ENCODE measurements at places on chromosomes 3 and 15.
A peak's percentile ranks its signal among the peaks of the same experiment; 100 is the strongest.

GRCh38 chr3:42752441-42752840 is 20.6 kb downstream of the CCDC13 start:
- DNase-seq, result no peak

GRCh38 chr3:169362868-169363267 is 300.6 kb downstream of the MECOM start:
- DNase-seq, result no peak

GRCh38 chr3:62870321-62870720 is 4.9 kb downstream of the CADPS start:
- peak; percentile 54 for DNase-seq

DNA sequence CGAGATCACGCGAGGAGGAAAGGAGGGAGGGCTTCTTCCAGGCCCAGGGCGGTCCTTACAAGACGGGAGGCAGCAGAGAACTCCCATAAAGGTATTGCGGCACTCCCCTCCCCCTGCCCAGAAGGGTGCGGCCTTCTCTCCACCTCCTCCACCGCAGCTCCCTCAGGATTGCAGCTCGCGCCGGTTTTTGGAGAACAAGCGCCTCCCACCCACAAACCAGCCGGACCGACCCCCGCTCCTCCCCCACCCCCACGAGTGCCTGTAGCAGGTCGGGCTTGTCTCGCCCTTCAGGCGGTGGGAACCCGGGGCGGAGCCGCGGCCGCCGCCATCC is 1.1 kb upstream of the SETD5 start:
- peak; percentile 97 for DNase-seq

DNA sequence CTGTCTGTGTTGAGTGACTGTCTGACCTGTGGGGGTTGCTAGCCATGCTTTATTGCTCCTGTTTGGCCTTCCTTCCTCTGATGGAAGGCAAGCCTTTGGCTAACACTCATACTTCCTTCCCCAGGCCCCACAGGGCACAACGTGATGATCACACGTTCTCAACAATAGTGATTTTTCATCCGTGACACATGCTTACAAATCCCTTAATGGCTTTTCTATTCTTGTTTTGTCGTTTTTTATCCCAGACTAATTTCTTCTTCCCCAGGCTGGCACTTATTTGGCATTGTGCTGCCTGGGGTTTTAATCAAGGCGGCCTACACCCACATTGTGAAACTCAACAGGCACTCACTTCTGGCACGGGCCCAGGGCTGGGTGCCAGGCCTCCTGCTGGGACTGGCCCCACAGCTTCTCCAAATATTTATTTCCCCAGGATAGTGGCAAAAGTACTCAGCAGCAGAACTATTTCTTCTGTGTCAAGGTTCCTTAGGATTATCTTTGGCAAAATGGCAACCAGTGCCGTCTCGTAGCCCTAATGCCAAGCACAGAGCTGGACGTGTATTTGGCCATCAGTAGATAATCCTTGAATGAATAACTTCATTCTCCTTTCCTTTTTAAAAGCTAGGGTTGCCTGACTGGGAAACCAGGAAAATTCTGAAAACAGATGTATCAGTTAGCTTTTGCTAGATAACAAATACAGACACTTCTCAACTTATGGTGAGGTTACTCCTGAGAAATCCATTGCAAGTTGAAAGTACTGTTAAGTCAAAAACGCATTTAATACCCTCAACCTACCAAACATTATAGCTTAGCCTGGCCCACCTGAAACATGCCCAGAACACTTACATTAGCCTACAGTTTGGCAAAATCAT is 30.6 kb downstream of the CMTM7 start:
- DNase-seq, result peak; percentile 96

DNA sequence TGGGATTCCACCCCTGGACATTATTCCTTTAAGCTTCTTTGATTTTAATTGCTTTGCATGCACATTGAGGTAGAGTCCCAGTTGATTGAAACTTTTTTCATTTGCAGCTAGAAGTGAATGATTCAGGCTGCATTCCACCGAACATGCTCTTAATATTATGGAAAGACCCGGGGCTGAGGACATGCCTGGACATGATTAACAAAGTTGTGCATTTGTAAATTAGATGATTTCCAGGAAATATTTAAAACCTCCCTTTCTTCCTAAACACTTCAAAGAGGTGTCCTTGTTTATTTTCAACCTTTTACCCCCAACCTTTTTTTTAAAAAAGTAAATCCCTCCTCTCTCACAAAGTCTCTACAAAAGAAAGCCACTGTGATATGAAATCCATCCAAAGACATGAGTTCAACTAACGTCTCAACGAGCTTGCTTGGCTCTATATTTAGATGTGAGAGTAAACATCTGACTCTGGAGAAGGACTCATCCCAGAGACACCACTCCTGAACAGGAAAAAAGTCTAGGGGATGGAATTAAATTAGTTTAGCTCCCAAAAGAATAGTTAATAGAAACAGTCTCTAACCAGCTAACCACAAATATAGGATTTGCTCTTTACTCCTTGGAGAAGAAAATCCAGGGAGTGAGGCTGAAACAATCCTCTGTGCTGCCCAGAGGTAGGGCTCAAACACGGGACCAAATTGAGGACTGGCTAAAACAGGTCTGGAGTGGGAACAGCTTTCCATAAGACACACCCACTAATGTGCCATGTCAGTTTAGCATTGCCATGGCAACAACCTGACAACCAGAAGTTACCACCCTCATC is 83.1 kb downstream of the XXYLT1 start:
- DNase-seq, result peak; percentile 78

DNA sequence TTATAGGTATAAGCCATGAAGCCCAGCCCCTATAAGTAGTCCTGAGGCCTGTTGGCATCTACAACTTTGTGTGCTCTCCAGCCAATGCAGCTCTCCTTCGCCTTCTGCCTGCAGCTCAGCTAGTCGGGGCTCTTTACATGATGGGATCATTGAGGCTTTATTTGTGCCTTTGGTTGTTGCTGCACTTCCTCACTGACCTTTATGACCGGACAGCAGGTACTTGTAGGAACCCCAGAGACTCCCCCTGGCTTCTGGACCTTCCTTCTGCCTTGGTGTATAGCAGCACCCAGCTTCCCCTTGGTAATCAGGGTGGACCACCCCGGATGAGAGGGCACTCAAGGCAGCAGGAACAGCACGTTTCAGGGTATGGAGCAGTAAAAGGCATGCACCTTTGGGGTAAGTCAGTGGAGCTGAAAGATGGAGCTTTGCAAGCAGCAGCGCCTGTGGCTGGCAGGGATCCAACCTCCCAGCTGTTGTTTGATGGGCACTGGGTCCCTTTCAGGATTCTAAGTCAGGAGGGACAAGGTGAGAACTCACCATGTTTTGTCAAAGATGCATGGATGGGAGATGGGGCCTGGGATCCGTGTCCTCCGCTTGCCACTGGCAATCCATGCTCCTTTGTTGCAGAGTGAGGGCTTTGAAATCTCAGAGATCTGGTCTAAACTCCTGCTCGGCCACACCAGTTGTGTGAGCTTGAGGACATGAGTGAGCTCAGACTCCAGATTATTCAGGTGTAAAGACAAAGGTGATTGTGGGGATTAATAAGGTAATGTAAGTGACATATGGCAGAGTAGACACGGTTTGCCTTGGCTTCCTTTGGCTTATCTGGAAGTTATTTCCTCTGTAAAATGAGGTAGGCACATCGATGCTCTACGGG is 65.1 kb upstream of the KLF13 start:
- no peak for DNase-seq

- no peak for DNase-seq
Observed at GRCh38 chr3:5918626-5919025, 731.1 kb downstream of the EDEM1 start.

DNA sequence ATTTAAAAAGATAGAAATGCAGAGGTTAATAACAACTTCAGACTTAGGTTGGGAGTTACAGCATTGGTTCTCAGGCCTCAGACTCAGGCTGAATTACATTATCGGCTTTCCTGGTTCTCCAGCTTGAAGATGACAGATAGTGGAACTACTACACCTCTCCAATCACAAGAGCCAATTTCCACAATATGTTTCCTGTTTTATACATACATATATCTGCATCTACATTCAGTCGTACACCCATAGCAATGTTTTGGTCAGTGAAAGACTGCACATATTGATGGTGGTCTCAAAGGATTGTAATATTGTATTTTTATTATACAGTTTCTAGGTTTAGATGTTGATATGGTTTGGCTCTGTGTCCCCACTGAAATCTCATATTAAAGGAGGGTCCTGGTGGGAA is 35.4 kb downstream of the AADACL2 start:
- no peak for DNase-seq

GRCh38 chr3:185549122-185549521 is 3.3 kb downstream of the LIPH start:
- peak; percentile 95 for DNase-seq

DNA sequence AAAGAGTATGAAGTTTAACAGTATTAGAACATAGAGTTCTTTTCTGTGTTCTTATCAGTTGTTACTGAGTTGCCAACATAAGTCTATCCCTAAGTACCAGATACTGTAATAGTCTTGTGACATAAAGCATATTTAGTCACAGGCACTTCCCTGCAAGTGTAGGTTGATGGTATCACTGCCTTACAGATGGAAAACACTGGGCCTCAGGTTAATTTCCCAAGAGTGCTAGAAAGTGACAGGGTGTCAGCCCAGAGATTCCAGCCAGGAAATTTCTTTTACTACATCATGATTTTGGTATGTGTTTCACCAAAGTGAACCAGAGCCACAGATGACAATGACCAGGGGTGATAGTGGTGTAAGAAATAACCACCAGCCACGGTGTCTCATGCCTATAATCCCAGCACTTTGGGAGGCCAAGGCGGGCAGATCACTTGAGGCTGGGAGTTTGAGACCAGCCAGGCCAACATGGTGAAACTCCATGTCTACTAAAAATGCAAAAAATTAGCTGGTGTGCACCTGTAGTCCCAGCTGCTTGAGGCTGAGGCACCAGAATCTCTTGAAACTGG is 3.2 kb downstream of the EIF1B start:
- peak; percentile 53 for DNase-seq

GRCh38 chr15:75129788-75130187 is 71.9 kb upstream of the C15orf39 start:
- no peak for DNase-seq

DNA sequence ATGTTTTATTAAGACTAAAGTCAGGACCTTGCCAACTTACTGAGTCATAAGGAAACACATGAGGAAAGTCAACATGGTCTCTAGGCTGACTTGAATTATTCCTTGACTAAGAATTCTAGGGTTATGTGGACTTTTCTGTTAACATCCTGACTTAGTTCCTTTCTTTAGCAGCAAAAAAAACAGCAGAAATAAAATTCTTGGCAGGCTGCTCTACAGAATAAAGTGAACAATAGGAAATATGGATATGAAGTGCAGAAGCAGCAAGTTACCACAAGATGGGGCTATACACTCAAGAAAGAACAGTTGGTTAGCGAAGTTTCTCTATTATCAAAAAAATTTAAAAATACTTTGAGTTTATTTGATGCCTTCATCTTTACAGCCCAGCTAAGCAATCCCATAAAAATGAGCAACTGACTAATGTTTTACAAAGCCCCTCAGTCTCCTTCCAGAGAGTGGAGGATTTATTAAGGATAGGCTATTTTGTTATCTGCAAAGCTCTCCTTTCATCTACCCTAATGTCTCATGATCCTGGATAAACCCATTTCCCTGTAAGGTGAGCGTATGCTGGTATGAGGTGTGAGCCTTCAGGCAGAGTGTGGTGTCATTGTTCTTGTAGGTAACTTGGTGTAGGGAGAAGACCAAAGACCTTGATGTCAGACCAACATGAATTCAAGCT is 23.1 kb upstream of the MCCC1 start:
- DNase-seq, result peak; percentile 65

DNA sequence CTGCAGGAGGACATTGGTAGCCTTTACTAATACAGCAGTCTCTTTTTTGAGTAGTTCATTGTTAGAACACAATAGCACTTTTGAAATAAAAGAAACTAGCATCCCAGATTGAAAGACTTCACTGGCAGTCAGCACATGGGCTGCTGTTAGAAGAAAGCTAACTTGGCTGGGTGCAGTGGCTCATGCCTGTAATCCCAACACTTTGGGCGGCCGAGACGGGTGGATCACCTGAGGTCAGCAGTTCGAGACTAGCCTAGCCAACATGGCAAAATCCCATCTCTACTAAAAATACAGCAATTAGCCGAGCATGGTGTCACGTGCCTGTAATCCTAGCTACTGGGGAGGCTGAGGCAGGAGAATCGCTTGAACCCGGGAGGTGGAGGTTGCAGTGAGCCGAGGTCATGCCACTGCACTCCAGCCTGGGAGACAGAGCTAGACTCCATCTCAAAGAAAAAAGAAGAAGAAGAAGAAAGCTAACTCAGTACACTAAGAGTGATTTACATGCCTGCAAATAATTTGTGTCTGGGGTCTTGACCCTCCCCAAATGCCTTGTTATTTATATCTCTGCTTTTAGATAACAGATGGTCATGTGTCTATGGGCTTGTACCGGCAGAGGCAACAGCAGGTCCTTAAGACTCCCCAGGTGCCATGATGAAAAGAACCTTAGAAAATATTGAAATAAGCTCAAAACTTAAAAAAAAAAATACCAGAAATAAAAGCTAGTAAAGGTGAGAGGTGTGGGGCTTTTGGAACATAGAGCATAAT is 9.7 kb downstream of the TPM1 start:
- DNase-seq, result peak; percentile 23

- peak; percentile 50 for DNase-seq
Observed at GRCh38 chr3:124797426-124797945, 67.2 kb downstream of the UMPS start.

- DNase-seq, result no peak
Observed at GRCh38 chr15:87645723-87646122, 610.8 kb downstream of the NTRK3 start.

DNA sequence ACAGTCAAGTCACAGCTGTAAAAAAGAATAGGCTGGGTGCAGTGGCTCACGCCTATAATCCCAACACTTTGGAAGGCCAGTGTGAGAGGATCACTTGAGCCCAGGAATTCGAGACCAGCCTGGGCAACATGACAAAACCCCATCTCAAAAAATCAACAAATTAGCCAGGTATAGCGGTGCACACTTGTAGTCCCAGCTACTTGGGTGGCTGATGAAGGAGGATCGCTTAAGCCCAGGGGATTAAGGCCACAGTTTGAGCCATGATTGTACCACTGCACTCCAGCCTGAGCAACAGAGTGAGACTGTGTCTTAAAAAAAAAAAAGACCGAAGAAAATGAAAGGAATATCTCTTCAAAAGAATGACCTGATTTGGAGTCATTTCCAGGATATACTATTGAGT is 6.6 kb downstream of the HERC1 start:
- no peak for DNase-seq

DNA sequence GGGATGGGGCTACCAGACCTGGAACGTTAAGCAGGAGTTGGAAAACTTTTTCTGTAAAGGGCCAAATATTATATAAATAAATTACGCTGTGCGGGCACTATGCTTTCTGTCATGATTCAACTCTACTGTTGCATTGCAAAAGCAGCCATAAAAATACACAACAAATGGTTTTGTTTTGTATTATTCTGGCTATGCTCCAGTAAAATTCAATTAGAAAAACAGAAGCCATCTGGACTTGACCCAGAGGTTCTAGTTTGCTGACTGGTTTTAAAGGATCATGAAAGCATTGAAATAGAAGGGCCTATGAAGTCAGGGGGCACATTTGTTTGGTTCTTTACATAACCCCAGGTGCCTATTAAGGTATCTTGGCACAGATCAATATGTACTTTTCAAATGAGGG is 647.4 kb upstream of the LMCD1 start:
- DNase-seq, result no peak

GRCh38 chr15:80932989-80933388 is 56.6 kb downstream of the MESD start:
- DNase-seq, result no peak

Measured in astrocyte of the hippocampus (primary cell).